ENCODE measurements at places on chromosomes 5 and 9. TPM values are rescaled to one million over a fixed set of nuclear protein-coding genes. Genes with fewer than 3 reads are reported as not detected.

The SPINK13 gene
- not detected for total RNA-seq

DNA sequence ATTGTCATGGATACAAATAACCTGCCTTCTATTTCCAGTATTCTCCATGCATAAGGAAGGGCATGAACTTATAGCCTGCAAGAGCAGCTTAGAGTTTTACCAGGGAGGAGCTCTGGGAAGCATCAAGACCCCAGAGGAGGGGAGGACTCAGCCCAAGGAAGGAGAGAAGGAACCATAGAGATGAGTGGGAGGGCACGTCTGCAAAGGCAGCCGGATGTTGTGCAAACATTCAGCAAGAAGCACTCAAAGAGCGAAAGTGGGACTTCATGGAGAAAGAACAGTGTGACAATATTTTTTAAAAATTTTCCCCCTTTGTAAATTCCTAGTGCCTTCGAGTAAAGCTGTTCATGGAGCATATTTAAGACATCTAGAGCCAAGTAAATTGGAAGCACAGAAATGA lies 270.1 kb upstream of the PTGER4 start:
- no peaks in the 10 kb centered on the region for H3K27me3 ChIP-seq
- peak; percentile 47 for DNase-seq
- no peaks in the 10 kb centered on the region for H3K36me3 ChIP-seq
- H3K4me3 ChIP-seq, result peak overlapping the region; percentile 30

GRCh38 chr9:132472199-132472598 lies 62.2 kb downstream of the CFAP77 start:
- H3K4me1 ChIP-seq, result no peaks in the 10 kb centered on the region
- no peak for DNase-seq
- H3K27ac ChIP-seq, result no peak overlapping the region
- no peak overlapping the region for H3K4me3 ChIP-seq
- H3K27me3 ChIP-seq, result peaks cover 42% of the 10 kb centered on the region
- H3K36me3 ChIP-seq, result no peaks in the 10 kb centered on the region

The TERT gene
- total RNA-seq, result not detected

GRCh38 chr5:154756009-154756867 lies 1.1 kb downstream of the LARP1 start:
- peak overlapping the region; percentile 71 for H3K27ac ChIP-seq
- H3K27me3 ChIP-seq, result no peaks in the 10 kb centered on the region
- H3K4me3 ChIP-seq, result peak overlapping the region; percentile 92
- H3K4me1 ChIP-seq, result peaks cover 13% of the 10 kb centered on the region
- peak; percentile 35 for DNase-seq
